Fibroblast of skin of right biceps (primary cell): ENCODE measurements at places on chromosomes 1 and 21.

- DNase-seq: no peak
Observed at GRCh38 chr1:199167460-199167859, 528.6 kb downstream of the PTPRC start.

- DNase-seq: no peak
Observed at GRCh38 chr1:6560267-6560666, 5.2 kb downstream of the TAS1R1 start.

GRCh38 chr1:200919386-200919785 is 24.7 kb downstream of the INAVA start:
- DNase-seq: no peak

GRCh38 chr1:221437171-221437570 is 304.7 kb downstream of the DUSP10 start:
- no peak for DNase-seq
